ENCODE measurements at places on chromosomes 11 and 22.

GRCh38 chr22:44338906-44339305, 26.2 kb upstream of the SHISAL1 start:
- DNase-seq = no peak

- DNase-seq = no peak
Measured at GRCh38 chr11:130480711-130481140, 32.3 kb downstream of the ADAMTS15 start.

DNA sequence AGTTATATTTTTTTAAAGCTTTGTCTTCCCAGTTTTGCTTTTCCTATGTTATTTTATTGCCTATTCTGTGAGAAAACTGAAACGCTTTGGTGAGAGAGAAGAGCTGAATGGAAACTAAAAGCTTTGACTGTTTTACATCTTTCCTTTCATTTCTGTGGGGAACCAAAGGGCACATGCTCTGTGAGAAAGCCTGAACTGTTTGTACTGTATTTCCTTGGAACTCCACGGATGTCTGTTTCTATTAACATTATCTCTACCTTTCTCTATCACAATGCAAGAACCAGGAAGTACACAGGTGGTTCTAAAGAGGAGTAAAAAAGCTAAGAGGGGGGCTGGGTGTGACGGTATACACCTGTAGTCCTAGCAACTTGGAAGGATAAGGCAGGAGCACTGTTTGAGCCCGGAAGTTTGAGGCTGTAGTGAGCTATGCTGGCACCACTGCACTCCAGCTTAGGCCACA, 43.8 kb downstream of the CELF1 start:
- DNase-seq = no peak

GRCh38 chr11:90701716-90702115, 478.9 kb upstream of the CHORDC1 start:
- no peak for DNase-seq

GRCh38 chr22:47129902-47130635, 367.6 kb downstream of the TBC1D22A start:
- peak; percentile 25 for DNase-seq

DNA sequence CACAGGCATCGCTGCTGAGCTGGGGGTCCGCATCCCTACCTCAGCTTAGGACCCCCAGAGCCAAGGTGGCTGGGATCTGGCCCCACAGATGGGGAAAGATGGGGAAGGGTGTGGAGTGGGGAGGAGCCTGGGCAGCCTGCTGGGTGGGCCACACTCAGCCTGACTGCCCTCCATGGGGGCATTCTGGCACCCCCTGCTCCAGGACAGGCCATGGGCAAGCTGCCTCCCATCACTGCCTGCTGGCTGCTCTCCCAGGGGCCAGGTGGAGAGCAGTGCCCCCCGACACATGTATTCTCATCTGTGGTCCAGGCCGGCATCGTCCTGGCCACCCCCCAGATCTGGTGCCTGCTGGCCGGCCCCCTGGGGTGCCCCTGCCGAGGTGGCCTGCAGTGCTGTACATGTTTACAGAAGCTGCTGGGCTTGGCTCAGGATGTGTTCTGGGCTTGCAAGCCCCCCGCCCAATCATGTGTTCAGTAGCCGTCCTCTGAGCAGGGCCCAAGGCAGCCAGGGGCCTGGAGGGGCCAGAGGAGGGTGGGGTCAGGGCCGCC, 7.8 kb upstream of the MYRF start:
- DNase-seq = no peak

DNA sequence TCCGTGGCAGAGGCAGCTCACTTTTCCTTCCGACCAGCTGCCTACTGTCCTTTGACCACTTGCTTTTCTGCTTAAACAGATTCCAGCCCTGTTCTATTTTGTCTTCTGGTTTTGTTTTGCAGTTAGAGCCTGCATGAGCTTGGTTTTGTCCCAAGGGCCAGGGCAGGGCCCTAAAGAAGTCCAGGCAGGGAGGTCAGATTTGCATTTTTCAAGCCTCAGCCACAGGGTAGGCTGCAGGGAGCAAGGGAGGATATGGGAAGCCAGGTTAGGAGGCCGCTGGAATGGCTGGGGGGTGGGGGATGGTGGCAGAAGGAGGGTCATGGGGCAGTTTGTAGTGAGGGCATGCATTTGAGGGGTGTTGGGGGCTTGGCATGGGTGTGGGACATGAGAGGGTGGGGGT, 23.1 kb downstream of the FADD start:
- no peak for DNase-seq

GRCh38 chr11:127017482-127017881, 16.9 kb upstream of the KIRREL3 start:
- DNase-seq = no peak

DNA sequence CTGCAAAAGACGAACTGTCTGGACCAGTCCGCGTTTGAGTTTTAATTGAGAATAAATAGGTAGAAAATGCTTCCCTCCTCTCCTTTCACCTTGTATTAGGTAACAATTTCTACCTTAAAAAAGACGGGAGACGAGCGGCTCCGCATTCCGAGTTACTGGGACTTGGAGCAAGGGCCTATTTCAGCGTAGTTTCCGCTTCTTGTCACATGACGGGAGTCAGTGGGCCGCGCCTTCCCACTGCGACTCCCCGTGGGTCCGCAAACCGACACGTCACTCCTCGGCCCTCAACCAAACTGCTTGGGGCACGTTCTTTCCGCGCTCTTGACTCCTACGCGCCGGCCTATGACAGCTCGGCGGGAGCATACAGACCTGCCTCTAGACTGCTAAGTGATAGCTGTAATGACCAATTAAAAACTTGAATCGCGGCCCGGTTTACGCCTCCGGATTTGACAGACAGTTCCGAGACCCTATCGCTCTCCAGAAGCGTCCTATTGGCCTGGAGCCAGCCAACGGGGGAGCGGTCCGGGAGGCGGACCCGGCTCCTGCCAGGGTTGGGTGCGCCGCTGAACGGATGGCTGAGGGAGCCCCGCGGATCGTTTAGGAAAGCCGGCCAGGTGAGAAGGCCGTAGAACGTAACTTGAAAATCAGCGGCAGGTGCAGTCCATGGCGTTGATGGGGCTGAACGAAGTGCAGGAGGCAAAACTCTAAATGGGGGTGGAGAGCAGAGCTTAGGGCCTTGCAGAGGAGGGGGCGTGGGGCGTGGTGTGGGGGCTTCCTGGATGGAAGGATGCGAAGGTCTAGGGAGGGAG, at the start of gene STT3A:
Gene STT3A, plus strand, starts transcription at position 548 of the 809 bp plus-strand sequence. CDS start 3,064 bp downstream, outside the sequence.
- DNase-seq = peak; percentile 99

GRCh38 chr22:49967706-49968208, 7.2 kb downstream of the PIM3 start:
- DNase-seq = no peak

DNA sequence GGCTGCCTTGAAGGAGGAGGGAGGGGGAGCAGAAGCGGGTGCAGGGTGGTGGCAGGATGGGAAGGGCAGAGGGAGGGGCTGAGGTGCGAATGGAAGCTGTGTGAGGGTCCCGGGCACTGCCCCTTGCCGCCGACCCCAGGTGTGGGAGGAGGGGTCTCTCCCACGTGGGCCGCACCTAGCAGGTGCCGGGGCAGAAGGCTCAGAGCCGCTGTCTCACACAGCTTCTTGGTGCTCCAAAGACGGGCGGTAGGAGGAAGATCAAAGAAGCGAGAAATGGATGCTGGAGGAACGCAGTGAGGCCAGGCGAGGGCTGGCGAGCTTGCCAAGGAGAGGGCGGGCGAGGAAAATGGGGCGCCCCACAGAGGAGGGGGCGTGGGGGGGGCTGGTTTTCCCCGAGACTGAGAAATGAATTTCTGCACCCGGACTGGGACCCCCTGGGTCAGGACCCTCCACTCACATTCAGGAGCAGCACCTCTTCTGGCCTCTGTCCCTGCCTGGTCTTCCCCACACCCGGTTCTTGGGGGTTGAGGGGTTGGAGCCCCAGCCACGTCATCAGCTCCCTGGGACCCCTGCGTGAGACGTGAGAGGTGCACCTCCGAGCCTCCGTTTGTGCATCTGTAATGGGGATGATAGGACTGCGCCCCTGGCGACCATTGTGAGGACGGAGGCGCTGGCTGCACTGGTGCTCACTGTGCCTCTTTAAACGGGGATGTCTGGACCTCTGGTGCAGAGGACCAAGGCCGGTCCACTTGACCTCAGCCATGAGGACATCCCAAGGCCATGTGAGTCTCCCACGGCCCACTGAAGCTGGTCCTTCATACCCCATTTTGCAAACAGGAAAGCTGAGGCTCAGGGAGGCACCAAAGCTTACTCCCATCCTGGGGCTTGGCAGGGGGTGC, 16.8 kb downstream of the LSP1 start:
- no peak for DNase-seq

DNA sequence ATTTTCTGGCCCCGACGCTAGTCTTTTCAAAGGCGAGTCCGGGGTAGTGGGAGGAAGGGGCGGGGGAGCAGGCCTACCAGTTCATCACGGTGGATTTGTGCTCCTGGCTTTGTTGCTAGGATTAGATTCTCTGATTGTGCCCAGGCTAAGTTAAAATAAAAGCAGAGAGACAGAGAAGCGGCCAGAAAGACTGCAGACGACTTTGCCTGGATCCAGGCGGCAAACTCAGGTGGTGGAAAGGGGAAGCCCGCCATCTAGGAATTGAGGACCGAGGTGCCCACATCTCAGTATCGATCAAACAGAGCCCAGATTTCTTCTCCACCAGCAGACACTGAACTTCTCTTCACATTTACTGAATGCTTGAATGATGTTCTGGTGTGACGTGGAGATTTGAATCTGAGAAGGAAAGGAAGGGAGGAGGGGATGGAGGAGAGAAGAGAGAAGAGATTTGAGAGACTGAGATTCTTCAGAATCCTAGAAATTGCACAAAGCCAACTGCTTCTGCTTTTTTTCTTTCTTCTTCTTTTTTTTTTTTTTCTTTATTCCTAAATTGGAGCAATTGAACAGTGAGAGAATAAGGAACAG, 2.7 kb downstream of the FAT3 start:
- DNase-seq = no peak

- no peak for DNase-seq
Measured at GRCh38 chr11:10287766-10288715, 6.0 kb downstream of the SBF2 start.
